ENCODE measurements at places on chromosomes 4 and X.

- no peak for DNase-seq
These were observed 258.1 kb downstream of the GABRG1 start for GRCh38 chr4:45865781-45866180.

- DNase-seq, result no peak
These were observed 10.4 kb downstream of the ZXDA start for GRCh38 chrX:57899906-57900305.

GRCh38 chrX:95823796-95824195, 860.8 kb upstream of the DIAPH2 start:
- DNase-seq, result no peak

DNA sequence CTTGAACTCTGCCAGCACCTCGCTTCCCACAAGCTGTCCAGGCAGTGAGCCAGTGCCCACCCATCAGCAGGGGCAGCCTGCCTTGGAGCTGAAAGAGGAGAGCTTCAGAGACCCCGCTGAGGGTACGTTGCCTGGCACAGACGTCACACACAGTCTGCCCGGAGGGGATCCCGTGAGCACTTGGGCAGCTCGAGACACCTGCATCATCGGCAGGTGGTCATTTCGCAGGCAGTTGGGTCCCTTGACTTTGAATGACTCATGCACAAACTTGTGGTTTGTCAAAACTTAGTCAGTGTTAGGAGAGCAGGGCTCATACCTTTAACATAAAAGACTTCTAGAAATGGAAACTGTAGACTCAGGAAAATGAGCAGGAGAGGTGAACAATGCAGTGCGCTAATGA, 9.9 kb downstream of the TACC3 start:
- no peak for DNase-seq

DNA sequence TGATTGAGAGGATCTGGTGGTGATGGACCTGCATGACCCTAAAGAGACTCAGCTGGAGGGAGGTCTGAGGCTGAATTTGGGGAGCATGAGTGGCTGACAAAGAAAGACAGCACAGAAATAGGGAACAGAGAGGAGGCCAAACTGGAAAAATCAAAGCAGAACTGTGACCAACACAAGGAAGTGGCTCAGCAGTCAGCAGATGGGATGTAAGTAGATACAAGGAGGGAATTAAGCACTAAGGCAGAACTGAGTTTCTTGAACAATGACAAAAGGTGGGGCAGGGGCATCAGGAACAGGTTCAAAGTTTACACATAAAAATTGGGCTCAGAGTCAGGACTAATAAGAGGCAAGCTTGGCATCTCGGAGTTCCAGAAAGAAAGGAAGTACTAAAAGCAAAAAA, 144.3 kb upstream of the KLF3 start:
- no peak for DNase-seq

Measured in NCI-H1930 (cell line).